ENCODE measurements at places on chromosomes 13 and 19.

DNA sequence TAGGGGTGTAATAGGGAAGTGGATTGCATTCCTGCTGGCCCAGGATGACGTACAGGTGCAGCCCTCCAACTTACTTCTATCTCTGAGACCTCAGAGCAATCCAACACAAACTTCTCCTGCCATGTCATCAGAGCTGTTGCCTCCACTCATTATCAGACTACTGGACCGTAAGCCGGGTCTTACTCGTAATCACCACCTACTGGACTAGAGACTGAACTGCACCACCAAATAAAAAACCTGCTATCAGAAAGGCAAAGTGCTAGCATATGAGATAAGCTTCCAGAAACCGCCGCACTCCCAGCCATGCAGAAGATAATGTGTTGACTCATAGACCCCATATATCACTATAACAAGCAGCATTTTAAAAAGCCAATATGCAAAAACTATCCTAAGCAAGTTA lies 102.0 kb downstream of the SLITRK1 start:
- no peak for DNase-seq

DNA sequence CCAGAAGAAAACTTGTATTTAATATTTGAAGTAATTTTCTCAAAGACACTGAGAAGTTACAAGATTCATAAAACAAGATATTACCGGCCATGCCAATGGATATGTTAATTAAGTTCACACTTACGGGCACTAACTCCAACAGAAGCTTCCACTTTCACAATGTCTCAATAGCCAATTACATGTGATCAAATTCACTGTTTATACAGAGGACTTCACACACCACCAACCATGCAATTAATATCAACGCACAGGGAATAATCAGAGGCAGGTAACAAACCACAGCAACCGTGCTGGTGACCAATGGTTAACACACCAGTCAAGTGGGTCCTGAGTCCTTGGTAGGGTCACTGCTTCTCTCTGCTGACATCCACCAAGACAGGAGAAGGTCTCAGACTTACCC lies 5.9 kb upstream of the ACOD1 start:
- no peak for DNase-seq

GRCh38 chr19:42242069-42242511 lies 312 bp downstream of the GSK3A start:
- DNase-seq: no peak

DNA sequence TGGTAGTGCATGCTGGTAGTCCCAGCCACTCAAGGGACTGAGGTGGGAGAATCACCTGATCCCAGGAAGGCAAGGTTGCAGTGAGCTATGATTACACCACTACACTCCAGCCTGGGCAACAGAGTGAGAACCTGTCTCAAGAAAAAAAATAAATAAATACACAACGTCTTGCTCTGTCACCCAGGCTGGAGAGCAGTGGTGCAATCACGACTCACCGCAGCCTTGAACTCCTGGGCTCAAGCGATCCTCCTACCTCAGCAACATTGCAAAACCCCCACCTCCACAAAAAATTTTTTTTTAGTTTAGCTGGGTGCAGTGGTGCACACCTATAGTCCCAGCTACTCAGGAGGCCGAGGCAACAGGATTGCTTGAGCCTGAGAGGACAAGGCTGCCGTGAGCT lies 8.8 kb downstream of the TPM4 start:
- no peak for DNase-seq

- DNase-seq: no peak
Observed at GRCh38 chr13:39108783-39109182, 70.5 kb downstream of the NHLRC3 start.

- no peak for DNase-seq
Observed at GRCh38 chr13:79030513-79030912, 371.6 kb upstream of the OBI1 start.

- DNase-seq: no peak
Observed at GRCh38 chr13:72290962-72291681, 424.1 kb upstream of the DACH1 start.

GRCh38 chr19:8050274-8051096 lies 2.1 kb upstream of the CCL25 start:
- DNase-seq: peak; percentile 34

DNA sequence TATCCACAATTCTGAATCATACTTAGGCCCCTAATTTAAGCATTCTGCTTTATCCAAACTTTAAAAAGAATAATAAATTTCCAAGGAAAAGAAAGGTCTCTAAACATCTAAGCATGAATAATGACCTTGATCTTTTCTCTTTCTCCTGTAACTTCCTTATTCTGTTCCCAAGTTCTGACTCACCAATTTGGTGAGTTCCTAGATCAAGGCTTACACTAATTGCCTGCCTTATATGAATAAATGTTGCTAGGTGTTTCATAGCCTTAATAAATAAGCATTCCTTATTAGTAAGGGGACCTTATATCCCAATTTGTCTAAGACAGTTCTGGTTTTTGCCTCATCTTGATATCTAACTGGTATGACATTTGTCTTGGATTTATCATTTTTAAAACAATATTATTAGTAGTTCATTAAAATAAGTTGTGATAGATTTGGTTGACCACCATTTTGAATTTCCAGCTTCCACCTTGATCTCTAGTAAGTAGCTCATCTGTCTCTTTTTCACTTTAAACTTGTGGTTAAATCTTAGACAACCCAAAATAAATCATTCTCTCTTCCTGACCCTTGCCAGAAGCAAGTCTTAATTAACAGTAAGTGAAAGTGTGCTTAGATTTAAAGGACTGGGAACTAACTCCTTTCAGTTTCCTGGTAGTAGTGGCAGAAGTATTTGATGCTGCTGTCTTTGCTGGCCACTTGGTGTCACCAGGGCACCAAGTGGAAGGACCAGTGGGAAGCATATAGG lies 121.2 kb upstream of the MLNR start:
- DNase-seq: no peak

GRCh38 chr13:62643007-62643483 lies 1227.4 kb upstream of the PCDH20 start:
- no peak for DNase-seq

DNA sequence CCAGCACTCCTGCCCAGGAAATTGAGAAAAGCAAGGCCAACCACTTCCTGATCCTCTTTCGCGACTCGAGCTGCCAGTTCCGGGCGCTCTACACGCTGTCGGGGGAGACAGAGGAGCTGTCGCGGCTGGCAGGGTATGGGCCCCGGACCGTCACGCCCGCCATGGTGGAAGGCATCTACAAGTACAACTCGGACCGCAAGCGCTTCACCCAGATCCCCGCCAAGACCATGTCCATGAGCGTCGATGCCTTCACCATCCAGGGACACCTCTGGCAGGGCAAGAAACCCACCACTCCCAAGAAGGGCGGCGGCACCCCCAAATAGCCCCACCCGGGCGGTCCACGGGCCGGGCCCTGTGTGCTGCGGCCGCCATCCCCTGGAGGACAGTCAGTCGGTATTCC lies 11.6 kb downstream of the XAB2 start:
- no peak for DNase-seq

- DNase-seq: no peak
Observed at GRCh38 chr19:14187561-14187960, 18.4 kb downstream of the ADGRL1 start.

DNA sequence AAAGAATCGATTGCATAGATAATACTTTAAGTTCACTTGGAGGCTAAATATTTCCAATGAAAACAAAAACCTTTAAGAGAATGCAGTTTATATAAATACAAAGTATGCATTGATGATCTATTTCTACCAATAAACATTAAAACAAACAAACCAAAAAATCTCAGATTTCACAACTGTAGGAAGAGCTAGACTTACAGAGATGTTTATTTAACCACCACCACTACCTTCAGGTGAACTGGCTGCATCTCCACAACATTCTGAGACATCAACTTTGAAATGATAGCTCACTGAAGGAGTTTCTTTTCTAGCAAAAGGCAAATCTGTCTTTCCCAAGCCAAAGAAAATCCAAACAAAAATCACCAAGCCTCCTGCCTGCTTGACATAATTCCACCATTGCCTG lies 44.2 kb downstream of the FOXO1 start:
- DNase-seq: no peak

GRCh38 chr19:57263244-57263741 lies 17.0 kb upstream of the ZNF460 start:
- DNase-seq: no peak

DNA sequence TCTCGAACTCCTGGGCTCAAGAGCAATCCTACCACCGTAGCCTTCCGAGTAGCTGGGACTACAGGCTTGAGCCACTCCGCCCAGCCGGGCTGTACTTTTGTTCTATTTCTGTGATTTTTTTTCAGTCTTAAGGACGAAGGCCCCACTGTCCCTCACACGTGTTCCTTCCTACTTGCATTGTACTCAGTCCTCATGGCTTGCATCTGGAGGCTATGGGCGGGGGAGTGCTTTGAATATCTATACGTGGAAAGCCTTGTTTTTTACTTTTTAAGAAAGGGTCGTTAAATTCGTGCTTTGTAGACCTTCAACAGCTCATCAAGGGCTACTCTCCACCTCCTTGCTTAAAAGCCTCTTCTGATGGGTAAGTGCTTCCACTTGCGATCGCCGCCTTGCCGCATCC lies 36.8 kb downstream of the NLRP12 start:
- no peak for DNase-seq

GRCh38 chr19:16529466-16530144 lies 12.6 kb downstream of the CHERP start:
- no peak for DNase-seq

DNA sequence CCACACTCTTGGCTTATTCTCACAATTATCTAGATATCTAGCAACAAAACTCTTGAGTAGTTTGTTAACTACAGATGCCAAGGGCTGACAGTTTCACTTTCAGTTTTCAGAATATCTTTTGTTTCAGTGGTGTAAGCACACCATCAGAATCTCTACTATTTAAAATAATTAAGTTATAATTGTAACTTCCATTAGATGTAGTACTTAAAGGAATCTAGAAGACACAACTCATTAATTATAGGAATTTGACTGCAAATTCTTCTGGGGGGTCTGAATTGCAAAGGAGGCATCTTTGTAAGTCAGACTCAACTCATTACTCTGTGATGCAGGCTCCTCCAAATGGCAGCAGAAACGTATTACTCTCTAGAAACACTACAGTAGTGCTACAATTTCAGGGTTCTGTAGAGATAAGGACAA lies 44.9 kb upstream of the USPL1 start:
- DNase-seq: no peak

- no peak for DNase-seq
Observed at GRCh38 chr19:50534478-50534877, 20.8 kb upstream of the ASPDH start.

DNA sequence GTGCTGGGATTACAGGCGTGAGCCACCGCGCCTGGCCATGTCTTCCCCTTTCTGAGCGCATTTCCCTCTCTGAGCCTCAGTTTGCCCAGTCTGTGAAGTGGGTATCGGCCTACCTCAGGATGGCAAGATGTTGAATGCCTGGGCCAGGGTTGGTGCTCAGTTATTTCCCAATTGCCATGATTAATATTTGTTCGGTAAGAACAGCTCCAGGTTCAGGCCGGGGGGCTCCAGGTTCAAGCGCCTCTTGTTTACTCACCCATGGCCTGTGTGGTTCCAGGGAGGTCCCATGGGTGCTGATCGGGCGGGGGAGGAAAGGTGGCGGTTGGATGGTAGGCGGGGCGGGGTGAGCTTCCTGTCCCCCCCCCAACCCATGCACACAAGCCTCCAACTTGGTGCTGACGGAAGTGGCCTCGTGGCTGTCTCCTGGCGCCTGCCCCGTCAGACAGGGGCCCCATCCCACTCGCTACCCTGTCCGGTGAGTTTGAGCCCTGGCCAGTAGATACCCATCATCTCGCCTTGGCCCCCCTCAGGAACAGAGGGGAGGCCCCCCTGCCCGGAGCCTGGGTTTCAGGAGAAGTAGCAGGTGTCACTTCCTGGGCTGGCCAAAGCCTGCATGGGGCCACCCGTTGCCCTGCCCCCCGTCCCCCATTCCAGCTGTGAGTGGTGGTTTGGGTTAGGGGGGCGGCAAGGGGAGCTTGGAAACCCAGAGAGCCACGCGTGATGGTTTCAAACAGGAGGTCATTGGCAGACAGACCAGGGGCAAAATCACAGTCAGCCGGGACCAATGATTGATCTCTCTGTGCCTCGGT lies at the start of gene FCHO1:
Gene FCHO1 (plus strand): TSS at position 375 of the 809 bp plus-strand sequence. CDS start 3,688 bp downstream, outside the sequence.
- DNase-seq: no peak

GRCh38 chr19:11423164-11423790 lies 4.2 kb upstream of the RGL3 start:
- DNase-seq: no peak

- DNase-seq: no peak
Observed at GRCh38 chr13:65964672-65965071, 1265.5 kb downstream of the PCDH9 start.

- DNase-seq: no peak
Observed at GRCh38 chr19:6473647-6474046, 7.9 kb downstream of the DENND1C start.

GRCh38 chr13:97492257-97492656 lies 58.3 kb downstream of the RAP2A start:
- DNase-seq: no peak

GRCh38 chr13:40598569-40598968 lies 67.9 kb downstream of the FOXO1 start:
- no peak for DNase-seq

- no peak for DNase-seq
Observed at GRCh38 chr13:25678398-25678797, 306.6 kb downstream of the ATP8A2 start.

- DNase-seq: no peak
Observed at GRCh38 chr13:51324714-51325420, 14.6 kb upstream of the SERPINE3 start.
